ENCODE measurements at places on chromosomes 4 and X.
A peak's percentile ranks its signal among the peaks of the same experiment; 100 is the strongest.

- no peak for DNase-seq
Measured at GRCh38 chr4:182901337-182901736, 15.8 kb downstream of the DCTD start.

GRCh38 chr4:127141856-127142255, 490.9 kb upstream of the INTU start:
- peak; percentile 77 for DNase-seq

DNA sequence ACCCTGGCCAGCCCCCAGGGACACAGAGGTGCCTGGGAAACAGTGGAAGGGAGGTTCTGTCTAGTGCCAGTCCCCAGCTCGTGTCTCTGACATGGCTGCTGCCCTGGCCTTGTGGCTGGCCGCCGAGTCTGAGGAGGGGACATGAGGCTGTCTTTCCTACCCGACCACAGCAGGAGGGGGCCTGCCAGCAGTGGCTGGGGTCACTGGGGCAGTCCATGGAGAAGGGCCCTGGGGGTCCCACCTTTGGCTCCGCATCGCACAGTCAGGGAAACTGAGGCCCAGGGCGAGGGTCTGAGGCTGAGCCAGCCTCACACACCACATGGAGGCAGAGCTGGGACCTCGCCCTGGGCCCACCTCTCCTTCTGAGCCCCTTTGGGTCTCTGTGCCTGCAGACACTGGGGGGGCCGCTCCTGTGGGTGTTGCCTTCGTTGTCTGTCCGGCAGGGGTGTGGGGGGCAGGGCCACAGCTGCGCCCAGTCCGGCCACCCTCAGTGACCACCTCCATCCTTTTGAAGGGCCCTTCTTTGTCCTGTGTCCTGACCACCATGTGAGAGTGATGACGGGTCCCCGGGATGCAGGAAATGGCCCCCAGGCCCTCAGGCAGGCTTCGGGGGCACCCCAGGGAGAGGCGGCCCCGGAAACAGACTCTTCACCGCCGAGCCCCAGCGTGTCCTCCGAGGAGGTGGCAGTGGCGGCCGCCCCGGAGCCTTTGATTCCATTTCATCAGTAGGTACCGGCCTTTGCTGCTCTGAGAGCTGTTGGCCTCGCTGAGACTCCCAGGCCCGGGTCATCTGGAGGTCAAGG, 17.6 kb downstream of the SH3TC1 start:
- DNase-seq = no peak

GRCh38 chrX:32269866-32270265, 941.5 kb downstream of the DMD start:
- no peak for DNase-seq

GRCh38 chr4:99088023-99088449, 552 bp downstream of the ADH5 start:
- DNase-seq = peak; percentile 73

GRCh38 chr4:41746440-41747229, 1.9 kb downstream of the PHOX2B start:
- no peak for DNase-seq

- DNase-seq = no peak
Measured at GRCh38 chr4:119010909-119011606, 122.4 kb downstream of the SYNPO2 start.

GRCh38 chr4:30716681-30717207, 3.4 kb upstream of the PCDH7 start:
- no peak for DNase-seq

DNA sequence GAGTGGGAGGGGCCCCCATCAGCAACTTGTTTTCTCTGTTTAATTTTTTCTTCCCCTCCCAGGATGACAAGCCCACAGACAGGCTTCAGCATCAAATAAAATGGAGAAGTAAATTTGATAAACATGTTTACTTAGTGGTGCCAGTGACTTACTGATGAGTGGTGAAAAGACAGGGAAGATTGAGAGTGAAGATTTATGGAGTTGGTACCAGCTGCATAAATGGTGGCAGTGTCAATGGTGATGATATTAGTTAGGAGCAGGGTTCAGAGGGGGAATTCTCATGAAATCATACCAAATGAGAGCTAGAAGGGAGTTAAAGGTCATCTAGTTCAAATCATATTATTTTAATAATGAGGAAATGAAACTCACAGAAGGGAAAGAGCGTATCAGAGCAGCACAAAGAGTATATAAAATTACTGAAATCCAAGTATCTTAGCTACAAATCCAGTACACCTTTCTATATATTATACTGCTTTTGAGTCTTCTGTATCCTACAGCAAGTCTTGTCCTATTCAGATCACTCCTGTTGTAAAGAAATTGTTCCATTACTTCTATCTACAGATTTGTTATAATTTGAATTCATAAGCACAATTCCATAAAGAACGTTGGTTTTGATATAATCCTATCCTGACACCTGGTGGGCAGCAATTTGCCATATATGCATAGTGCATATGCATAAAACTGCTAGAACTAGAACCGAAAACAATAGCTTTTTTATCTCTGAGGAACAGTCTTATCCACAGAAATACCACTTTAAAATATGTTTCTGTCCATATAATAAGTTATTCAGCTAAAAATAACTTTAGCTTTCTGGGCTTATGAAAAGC, 5.0 kb downstream of the P2RY10 start:
- DNase-seq = no peak

DNA sequence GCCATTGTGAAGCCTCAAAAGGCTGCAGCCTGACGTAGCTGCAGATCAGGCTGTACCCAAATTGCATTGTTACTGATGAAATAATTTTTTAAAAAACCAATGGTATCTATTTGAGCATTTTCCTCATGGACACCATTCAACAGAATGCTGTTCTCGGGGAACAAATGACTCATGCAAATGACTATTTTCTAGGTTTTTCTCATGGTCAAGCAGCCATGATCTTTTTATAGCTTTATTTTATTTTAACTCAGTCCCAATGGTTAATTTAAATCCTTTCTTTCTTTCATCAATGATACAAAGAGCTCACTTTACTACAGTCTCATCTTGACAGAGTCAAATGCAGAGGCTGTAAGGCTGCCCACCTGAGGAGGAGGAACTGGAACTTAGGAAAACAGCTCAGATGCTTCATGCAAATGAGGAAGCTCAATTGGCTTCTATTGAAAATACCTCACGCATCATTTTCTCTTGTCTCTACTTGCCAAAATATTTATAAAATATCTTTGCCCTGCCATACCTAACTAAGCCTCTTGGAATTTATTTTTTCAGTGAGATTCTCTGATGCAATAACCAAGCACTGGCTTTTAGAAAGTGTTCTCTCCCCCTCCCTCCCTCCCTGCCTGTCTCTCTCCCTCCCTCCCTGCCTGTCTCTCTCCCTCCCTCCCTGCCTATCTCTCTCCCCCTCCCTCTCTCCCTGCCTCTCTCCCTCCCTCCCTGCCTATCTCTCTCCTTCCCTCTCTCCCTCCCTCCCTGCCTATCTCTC, 81.0 kb downstream of the SORBS2 start:
- DNase-seq = no peak

DNA sequence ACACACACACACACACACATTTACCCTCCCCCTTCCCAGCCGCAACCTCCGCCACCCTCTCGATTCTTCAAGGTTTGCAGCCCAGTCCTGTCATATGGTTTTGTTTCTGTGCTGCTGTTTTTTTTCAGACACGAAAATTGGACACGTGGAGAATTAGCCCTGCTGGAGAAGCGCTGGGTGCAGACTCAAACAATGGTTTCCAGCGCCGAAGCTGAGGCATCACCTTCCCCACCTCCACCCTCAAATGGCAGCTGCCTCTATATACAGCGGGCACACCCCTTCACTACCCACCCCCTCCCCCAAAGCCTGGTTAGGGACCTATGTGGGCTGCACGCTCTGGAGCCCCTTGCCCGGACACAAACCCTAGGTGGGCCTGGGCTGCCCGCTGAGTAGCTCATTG, 87.9 kb downstream of the BCOR start:
- no peak for DNase-seq

DNA sequence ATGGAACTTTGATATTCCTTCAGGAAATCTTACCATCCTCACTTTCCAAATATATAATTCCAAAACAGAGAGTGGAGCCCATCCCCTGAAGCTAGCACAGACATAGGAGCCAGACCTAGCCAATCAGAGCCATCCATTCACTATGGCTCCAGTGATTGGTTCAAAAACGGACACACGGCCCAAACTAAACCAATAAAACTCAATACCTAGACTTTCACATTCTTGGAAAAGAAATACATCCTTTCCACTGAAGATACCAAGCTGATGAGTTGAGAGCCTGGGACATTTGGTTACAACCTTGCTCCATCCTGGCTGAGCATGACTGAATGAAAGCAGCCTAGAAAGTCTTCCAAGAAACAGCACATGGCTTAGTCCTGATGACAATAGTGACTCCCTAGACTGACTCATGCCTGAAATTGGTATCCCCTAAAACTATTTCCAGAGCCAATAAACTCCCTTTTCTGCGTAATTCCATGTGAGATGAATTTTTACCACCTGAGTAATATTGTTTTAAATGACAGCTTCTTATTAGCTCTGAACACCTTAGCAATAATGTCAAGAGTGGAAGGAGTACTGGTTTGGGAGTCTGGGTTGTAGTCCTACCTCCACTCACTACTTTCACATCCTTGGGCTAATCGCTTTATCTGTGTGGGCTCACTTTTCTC, 189.6 kb upstream of the LNX1 start:
- DNase-seq = no peak

DNA sequence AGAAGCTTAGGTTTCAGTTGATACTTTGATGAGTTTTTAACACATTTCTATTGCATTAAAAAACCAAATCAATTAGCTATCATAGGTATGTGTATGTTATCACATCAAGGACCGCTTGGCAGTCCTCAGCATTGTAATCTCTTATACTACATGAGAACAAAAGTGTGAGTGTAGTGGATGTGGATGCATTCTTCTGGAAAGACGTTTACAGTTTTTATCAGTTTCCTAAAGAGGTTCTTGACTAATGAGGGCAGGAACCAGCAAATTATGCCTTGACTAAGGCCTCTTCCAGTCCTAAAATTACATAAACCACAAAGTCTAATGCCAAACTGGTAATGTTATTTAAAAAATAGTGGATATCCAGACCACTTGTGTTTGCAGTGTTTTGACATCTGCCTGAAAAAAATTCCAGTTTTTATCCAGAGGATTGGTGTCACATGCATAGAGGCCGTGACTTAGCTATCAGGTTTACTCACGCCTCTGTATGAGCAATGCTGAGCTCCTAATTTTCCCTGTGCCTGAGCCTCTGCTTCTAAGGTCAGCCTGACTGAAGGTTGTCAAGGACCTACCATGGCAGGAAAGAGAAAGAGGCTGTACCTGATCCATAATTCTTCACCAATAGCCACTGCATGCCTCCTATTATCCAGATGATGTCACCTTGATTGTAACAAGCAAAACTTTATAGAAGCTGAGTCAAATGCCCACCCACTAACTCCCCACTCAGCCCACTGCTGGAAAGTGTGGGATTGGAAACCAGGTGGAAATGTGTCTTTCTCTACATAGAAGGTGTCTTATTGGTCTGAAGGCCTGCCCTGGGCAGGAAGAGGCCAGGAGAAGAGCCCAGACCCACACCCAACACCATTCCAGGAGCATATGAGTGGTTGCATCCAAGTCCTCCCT, 68.7 kb downstream of the ENPP6 start:
- peak; percentile 14 for DNase-seq

- no peak for DNase-seq
Measured at GRCh38 chr4:24693636-24694035, 101.7 kb upstream of the SOD3 start.

DNA sequence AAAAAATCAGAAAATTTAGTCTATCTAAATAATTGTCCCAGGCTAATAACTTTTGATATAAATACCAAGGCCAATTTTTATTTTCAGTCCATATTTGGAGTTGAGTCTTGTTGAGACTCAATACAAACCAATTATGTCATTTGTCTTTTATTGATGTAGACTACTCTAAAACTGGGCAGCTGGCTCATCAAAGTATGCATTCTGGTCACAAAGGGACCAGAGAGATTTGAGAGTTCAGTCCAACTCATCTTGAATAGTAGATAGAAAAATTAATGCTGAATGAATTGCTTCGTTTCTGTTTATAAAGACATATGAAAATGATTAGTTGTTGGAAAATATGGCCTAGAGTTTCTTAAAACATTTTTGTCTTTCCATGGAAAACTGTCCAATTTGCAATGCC, 412.5 kb upstream of the KLHL4 start:
- no peak for DNase-seq

DNA sequence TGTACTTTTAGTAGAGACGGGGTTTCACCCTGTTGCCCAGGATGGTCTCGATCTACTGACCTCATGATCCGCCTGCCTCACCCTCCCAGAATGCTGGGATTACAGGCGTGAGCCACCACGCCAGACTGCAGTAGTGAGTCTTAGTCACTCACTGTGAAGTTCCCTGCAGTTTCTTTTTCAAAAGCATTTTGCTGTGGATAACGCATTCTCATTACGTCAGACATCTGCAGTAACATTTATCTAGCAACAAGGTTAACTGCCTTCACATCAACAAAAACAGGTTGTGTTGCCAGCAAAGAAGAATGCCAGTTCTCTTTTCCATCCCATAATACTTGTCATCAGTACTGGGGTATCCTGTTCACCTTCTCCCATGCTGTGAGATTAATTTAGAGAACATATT, 164.6 kb downstream of the DHRSX start:
- DNase-seq = no peak

GRCh38 chr4:183399616-183400015, 44.8 kb upstream of the CDKN2AIP start:
- DNase-seq = no peak

DNA sequence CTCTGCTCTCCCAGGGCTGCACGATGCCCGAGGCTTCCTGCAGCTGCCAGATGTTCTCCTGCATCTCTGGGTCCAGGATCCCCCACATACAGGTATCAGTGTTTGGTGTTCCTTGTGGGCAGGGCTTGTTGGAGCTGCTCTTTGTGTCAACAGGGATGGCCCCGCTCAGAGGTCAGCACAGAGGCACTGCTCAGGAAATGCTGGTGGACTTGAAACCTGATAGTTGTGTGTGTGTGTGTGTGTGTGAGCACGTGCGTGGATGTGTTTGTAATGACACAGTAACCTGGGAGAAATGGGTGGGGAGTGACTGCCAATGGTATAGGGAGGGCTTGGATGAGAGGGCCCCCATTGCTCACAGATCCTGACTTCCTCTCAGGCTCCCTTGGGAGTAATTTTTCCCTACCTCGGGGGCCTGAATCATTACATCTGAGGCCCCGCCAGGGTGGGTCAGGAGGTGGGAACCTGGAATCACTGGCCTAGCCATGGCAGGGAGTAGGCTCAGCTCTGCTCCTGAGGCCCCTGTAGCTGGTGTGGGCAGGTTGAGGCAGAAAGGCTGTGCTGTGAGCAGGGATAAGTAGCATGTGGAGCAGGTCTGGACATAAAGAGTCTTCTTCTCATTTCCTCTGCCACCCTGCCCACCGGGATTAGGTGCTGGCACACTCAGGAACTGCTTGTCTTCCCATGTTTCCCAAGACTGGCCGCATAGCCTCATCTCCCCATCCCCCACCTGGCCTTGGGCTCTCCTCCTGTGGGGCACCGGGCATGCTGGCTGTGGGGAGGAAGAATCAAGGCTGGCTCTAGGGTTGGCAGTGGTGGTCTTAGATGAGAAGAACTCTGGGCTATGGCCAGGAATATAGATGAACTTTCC, 2.5 kb upstream of the EFNB1 start:
- DNase-seq = no peak

DNA sequence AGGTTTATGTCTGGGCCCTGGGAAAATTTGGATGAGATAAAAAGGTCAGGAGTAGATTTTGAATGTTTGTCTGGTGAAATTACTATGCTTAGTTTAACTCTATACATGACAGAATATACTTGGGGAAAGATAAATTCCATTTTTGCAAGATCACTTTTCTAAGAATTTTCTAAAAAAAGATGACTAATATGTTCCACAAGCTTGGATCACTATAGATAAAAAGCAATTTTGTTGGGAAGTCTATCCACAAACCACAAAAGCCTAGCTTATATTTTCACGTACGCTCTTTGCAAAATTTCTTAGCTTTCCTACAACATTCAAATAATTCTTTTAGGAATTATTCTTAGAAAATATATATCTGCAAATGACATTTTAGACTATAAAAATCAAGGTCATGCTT, 20.6 kb upstream of the COQ2 start:
- DNase-seq = no peak

All from stromal cell of bone marrow (primary cell).